IPS-NIHi11 (cell line): ENCODE measurements at places on chromosomes 11 and 22.

GRCh38 chr22:43654271-43654670 is 157.8 kb downstream of the EFCAB6 start:
- DNase-seq = no peak

DNA sequence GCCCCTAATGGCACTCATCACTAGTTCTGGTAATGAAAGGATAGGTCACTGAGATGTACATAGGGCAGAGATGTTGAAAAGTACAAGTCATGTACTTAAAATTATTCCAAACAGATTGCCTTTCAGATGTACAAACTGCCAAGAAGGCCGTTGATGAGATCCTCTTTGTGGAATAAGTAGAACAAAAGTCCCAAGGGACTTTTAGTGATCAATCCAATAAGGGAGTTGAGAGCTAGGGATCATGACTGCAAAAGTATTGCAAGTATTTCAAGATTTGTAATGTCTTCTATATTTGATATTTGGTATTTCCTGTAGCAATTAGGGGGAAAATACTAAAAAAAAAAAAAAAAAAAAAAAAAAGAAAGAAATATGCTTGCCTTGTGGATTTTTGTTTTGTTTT is 82.2 kb downstream of the ATG16L2 start:
- DNase-seq = no peak

GRCh38 chr11:42526426-42526825 is 785.4 kb upstream of the API5 start:
- DNase-seq = no peak

- no peak for DNase-seq
These were observed 37.1 kb upstream of the NNMT start for GRCh38 chr11:114259124-114259526.

- DNase-seq = no peak
These were observed 48.3 kb downstream of the MYH9 start for GRCh38 chr22:36339171-36340065.

GRCh38 chr11:21403069-21403468 is 733.7 kb downstream of the NELL1 start:
- DNase-seq = no peak
